ENCODE measurements at places on chromosomes 5 and 9. TPM values are rescaled to one million over a fixed set of nuclear protein-coding genes. Genes with fewer than 3 reads are reported as not detected.

Gene HAPLN1
- not detected for total RNA-seq

Gene OR2V1
- total RNA-seq = not detected

Gene CDKN2A
- total RNA-seq = 52.5 TPM

Gene ZNF462
- 6.1 TPM for total RNA-seq

Gene ANKRD20A1
- total RNA-seq = not detected

Gene PCDHGB2
- 0.53 TPM for total RNA-seq

Gene MSX2
- not detected for total RNA-seq

Gene NDUFB6
- total RNA-seq = 89.1 TPM

Gene ANKRD33B
- 1.9 TPM for total RNA-seq

Gene BTNL9
- total RNA-seq = not detected

Gene PCDHGB3
- 0.71 TPM for total RNA-seq

Gene LPAR1
- total RNA-seq = 103 TPM

Gene ABCA1
- total RNA-seq = 6.1 TPM

Gene PRRC2B
- 48.4 TPM for total RNA-seq

Gene TAL2
- not detected for total RNA-seq

Gene LECT2
- not detected for total RNA-seq

Gene PTGER4
- total RNA-seq = 25.5 TPM

Gene SLC23A1
- not detected for total RNA-seq

Measured in myometrial cell (primary cell).